ENCODE measurements at places on chromosomes 13 and 19.

GRCh38 chr19:6216996-6217751 is 62.6 kb downstream of the MLLT1 start:
- DNase-seq: no peak

DNA sequence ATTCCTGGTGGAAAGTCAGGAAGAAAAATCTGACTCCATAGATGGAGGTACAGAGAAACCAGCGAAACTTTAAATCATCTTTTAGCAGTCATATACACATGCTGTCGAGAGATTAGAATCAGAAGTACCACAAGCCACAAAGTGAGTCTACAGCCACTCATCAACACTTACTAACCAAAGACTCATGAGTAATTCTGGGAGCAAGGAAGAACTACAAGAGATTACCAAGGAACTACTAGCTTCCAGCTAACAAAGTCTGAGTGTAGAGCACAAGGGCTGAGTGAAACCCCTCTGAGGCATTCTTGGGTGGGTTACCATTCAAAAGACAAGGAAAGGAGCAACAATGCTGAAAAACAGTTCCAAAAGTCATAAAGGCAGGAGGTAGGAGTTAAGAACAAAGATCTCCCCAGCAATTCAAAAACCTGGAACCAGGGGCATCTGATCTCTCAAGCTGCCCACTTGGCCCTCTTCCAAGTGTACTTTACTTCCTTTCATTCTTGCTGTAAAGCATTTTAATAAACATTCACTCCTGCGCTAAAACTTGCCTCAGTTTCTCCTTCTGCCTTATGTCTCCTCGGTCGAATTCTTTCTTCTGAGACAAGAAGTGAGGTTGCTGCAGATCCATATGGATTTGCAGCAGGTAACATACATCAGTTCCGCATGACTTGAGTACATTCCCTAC is 13.0 kb downstream of the RBM26 start:
- no peak for DNase-seq

GRCh38 chr19:54364775-54365257 is at the start of gene LAIR1:
Gene LAIR1 (minus strand): TSS chr19:54364931. CDS start chr19:54364804, 127 bp downstream.
- DNase-seq: peak; percentile 26

- no peak for DNase-seq
These were observed 51.9 kb downstream of the DNM2 start for GRCh38 chr19:10769533-10770491.

GRCh38 chr13:26254583-26255111 is 718 bp downstream of the CDK8 start:
- peak; percentile 34 for DNase-seq

DNA sequence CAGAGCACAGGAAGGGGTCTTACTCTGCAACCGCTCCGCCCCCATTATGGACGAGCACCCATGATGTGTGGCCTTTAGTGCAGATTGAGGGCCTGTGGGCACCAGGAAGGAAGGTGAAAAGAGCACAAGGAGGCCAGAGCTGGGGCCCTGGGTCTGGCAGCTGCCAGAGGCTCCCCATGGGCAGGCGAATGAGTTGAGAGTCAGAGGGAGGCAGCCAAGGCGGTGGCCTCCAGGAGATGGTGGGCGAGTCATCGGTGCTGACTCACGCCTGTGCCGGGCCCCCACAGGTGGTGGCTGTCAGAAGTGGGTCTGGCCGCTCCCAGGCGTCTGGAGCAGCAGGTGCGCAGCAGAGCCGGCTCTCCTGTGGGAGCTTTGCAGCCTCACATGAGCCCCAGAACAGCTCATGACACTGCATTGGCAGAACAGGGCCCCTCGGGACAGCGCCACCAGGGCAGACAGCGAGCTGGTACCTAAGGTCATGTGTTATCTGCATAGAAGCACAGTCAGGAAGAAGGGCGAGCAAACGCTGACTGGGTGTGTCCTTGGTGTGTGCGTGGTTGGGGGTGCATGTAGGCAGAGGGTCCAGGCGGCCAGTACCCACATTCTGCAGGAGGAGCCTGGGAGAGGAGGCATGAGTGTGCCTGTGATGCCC is 68.8 kb downstream of the CHST8 start:
- no peak for DNase-seq

DNA sequence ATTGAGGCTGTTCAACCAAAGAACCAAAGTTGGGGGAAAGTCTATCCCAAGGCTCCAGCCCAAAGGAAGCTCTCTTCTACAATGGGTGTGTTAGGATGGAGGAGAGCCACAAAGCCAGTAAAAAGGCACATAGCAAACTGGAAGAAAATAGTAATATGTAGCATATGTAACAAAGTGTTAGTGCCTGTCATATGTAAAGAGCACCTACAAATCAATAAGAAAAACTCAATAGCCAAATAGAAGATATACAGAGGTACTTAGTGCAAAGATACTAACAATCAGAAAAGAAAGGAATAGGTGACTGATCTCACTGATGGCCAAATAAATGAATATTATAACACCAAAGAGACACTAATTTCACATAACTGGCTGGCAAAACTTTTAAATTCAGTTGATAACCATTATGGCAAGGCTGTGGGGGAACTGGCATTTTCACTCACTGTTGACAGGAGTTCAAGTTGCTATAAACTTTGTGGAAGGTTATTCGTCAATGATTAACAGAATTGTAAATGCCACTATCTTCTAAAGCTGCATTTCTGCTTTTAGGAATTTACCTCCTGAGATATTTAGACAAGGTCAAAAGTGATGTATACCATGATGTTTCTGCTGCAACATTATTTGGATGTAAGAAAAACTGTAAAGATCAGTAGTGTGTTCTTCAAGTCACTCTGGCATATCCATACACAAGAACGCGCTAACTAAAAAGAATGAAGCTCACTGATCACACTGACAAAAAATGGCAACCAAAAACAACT is 110.8 kb downstream of the GNG7 start:
- no peak for DNase-seq

- DNase-seq: no peak
These were observed 38.4 kb upstream of the CYP4F8 start for GRCh38 chr19:15576526-15577156.

GRCh38 chr19:30738047-30738446 is 365.9 kb downstream of the ZNF536 start:
- DNase-seq: no peak

DNA sequence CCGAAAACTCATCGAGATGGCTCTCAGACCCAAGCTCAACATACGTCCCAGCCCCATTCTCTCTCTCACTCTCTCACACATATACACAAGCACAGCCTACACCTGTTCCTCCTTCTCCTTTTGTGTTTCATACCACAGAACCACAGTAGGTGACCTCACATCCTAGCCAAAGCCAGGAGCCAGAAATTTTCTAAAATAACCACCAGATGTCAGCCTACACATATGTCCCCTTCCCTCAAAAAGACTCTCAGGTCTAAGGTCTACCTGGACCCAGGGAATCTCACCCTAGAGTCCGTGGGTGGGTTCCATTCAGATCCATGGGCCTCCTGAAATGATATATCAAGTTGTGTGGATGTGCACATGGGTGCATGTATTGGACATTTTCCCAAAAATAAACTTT is 104.2 kb upstream of the IPO5 start:
- no peak for DNase-seq

- no peak for DNase-seq
These were observed 37.6 kb downstream of the ZNF493 start for GRCh38 chr19:21434516-21434915.

DNA sequence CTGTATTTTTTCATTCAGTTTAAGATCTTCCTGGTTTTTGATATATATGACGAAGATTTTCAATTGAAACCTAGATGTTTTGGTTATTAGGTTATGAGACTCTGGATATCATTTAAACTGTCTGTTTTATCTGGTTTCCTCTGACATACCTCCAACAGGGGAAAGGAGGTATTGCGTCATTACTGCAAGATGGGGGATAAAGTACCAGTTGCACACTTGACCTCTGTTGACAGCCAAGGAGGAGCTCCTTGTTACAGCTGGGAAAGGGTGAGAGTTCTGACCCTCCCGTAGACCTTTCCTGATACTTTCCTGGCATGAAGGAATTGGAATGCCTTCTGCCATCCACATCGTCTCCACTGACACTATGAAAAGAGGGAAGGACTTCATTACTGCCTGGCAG is 82.0 kb upstream of the SHISA2 start:
- DNase-seq: no peak

GRCh38 chr13:97502181-97502580 is 68.2 kb downstream of the RAP2A start:
- DNase-seq: no peak

DNA sequence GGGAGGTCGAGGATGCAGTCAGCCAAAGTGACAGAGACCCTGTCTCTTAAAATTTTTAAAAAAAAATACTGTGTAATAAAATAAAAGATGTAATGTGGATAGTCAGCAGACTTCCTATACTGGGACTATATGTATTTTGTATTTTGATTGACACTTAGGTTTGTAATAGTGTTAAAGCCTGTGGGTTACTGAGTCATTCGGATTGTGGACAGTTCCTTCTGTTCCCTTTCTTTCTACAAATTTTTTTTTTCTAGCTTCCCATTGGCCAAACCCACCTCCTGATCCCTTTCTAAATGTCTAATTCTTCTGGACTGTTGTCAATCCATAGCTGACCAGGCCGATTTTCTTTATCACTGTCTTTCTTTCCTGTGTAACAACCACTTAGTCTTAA is 108.0 kb downstream of the DNAJC3 start:
- DNase-seq: no peak

GRCh38 chr13:52787235-52787634 is 47.6 kb upstream of the CNMD start:
- DNase-seq: no peak

- DNase-seq: no peak
These were observed 174.3 kb downstream of the PTPRS start for GRCh38 chr19:5166262-5166661.

DNA sequence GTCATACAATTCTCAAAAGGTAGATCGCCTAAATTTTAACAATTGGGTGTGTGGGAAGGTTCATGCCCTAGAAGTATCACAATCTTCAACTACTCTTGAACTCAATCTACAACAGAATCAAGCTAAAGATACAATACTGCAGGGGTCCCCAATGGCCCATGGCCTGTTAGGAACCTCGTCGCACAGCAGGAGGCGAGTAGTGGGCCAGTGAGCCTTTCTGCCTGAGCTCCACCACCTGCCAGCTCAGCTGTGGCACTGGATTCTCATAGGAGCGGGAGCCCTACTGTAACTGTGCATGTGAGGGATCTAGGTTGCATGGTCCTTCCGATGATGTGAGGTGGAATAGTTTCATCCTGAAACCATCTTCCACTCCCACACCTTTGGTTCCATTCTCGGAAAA is 230.6 kb downstream of the KLF12 start:
- no peak for DNase-seq

- DNase-seq: no peak
These were observed 392.5 kb downstream of the DIAPH3 start for GRCh38 chr13:59771272-59771671.

- no peak for DNase-seq
These were observed 77.0 kb downstream of the ZNF536 start for GRCh38 chr19:30449078-30449590.

DNA sequence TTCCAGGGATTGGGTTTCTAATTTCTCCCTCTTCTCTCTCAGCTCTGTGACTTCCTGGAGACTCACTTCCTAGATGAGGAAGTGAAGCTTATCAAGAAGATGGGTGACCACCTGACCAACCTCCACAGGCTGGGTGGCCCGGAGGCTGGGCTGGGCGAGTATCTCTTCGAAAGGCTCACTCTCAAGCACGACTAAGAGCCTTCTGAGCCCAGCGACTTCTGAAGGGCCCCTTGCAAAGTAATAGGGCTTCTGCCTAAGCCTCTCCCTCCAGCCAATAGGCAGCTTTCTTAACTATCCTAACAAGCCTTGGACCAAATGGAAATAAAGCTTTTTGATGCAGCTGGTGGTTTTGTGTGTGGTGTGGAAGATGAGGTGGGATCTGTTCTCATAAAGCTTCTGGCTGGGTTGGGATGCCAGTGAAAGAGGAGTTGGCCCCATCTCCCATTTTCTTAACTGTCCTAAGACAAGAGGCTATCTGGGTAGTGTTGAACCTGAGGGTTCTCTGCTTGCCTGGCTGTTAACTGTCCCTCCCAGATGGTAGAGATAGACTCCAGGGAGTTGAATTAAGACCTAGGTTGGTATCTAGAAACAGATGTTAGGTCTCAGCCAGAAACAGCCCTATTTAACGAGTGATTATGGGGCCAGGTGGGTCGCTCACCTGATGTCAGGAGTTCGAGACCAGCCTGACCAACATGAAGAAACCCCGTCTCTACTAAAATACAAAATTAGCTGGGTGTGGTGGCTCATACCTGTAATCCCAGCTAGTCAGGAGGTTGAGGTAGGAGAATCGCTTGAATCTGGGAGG is 1.6 kb downstream of the FTL start:
- no peak for DNase-seq

- no peak for DNase-seq
These were observed 19.4 kb downstream of the ACTN4 start for GRCh38 chr19:38666663-38667511.

- DNase-seq: peak; percentile 10
These were observed 12.1 kb upstream of the CEACAM8 start for GRCh38 chr19:42606660-42607351.

DNA sequence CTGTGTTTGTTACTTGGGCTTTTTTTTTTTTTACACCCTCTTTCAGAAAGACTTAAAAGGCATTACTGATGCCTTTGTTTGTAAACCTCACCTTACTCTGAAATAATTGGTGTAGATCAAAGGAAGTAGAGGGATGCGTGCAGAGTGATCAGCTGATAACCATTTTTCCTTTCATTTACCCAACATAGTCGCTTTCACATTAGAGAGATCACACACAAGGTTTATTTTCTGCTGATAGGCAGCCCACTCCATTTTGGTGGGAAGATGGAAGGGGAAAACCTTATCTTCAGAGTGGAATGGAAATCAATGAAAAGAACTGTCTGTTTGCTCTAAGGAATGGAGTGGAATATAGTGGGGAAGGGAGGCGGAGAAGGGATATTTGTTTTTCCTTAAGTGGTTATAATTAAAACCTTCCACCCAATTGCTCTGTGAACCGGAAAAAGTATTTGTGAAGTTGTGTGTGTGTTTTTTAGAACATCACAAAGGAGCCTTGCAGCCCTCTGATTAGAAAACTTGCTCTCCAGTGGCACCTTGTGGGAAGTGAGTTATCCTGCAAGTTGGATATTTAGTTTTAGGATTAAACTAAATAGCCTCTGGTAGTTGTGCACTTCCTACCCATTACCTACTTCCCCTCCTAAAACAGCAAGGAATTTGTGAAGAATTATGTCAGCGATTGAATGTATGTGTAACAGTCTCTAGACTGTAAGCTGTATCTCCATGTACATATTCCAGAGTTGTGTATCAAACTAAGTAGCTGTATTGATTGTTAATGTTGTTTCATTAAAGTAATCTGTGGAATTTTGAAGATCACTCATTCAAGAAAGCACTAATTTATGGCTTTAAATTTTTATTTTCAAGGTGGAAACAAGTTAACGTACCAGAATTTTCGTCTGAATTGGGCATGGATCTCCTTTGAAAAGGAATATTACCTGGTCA is 76.8 kb downstream of the FREM2 start:
- no peak for DNase-seq

Data from stimulated activated CD8-positive, alpha-beta memory T cell treated with anti-CD3 and anti-CD28 coated beads, Interleukin-4, amount 100 ng/mL, for 1 hour (primary cell).